Activated naive CD4-positive, alpha-beta T cell (primary cell): ENCODE measurements at places on chromosomes 2 and 18.

DNA sequence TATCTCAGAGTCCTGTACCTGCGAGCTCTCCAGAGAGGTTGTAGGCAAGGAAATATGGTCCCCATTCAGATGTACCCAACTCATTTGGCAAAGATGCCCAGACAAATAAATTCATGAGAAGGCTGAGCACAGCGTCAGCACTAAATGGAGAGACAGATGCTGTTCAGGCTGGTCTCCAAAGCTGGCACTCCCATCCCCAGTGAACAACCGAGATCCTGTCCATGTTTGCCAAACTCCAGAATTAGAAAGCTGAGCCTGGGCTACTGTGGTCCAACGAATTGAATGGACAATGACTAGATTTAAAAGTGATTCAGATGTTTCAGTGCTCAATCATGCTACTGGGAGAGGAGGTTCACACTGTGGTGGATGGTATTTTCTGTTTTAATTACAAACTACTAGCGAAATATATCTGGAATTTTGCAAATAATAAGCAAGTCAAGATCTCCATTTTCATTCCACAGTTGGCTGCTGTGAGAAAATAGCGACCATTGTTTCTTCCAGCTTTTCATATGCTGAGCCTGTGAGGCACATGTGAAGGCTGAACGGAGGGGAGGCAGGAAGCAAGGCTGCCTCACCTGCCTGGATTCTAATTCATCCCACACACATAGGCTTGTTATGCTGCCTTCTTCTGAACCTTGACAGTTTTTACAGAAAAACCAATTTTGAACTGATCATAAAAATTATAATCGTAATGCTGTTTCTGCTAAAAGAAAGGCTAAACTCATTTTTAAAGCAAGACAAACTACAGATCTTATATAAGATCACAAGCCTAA lies 22.6 kb upstream of the DAPL1 start:
- no peak for DNase-seq

DNA sequence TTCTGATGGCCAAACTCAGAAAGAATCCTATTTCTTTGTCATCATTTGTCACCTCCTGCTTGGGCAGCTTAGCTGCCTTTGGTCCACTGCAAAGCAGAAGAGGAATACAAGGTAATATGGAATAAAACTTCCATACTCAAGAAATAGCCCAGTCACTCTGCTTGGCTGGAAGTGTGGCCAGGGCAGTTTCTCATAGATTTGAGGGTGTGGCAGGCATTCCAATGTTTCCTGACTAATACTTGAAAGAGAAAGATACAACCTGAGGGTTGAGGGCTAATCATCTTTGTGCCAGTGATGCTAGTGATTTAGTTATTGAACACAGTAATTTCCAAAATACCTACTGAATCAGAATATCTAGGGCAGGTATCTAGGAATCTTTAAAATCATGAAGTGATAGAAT lies 83.1 kb downstream of the FAM161A start:
- no peak for DNase-seq

GRCh38 chr2:182132605-182133004 lies 147.0 kb downstream of the PPP1R1C start:
- no peak for DNase-seq

- no peak for DNase-seq
Observed at GRCh38 chr2:200443376-200443775, 66.5 kb downstream of the KCTD18 start.

DNA sequence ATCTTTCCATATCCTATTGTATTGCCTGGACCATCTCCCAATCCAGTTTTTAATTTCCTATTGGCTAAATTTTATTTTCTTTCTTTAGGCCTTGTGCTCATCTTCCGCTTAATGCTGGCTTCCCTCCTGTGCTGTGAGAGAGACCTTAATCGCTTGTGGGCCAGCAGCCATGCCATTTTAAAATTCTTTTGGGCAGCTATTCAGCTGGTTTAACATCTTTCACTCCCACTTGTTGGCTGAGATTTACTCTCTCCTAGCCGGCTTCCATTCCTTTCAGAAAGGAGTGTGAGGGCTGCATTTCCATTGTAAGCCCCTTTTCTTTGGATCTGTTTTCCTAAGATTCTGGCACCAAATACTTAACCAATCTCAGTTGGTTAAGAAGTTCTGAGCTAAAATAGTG lies 140.9 kb upstream of the RASGRP3 start:
- DNase-seq: no peak

DNA sequence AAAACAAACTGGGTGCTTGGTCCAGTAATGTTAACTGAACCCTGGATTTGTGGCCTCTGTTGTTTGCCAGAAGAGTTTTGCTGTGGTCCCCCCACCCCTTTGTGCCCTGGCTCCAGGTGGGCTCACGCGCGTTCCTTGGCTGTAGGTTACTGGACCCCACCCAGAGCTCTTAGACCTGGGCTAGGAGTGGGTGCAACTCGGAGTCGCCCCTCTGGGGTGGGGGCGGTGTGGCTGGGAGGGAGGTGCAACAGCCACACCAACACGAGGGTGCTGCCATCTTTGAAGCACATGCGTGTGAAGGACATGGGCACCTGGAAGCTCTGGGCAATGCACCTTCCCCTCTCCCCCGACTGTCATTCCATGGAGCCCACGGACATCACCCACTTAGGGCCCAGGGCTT lies 92.7 kb downstream of the USP40 start:
- DNase-seq: no peak

GRCh38 chr18:24400587-24400986 lies 3.0 kb upstream of the OSBPL1A start:
- DNase-seq: no peak

GRCh38 chr2:24492421-24493279 lies 1.6 kb downstream of the NCOA1 start:
- no peak for DNase-seq

DNA sequence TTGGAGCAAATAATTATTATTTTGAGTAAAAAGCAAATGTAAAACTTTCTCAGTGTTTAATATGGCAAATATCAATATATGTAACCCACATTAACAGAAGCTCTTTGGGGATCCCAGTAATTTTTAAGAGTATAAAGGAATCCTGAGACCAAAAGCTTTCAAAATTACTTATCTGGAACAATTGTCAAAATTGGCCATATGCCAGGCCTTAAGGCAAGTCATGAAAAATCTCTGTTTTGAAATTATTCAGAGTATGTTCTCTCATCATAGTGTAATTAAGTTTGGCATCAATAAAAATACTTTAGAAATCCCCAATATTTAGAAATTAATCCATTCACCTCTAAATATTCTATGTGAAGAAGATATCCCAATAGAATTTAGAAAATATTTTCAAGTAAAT lies 225.3 kb upstream of the ARL4C start:
- DNase-seq: no peak

GRCh38 chr2:157848213-157848612 lies 27.9 kb downstream of the ACVR1 start:
- no peak for DNase-seq

- no peak for DNase-seq
Observed at GRCh38 chr2:221527776-221528309, 44.3 kb downstream of the EPHA4 start.

DNA sequence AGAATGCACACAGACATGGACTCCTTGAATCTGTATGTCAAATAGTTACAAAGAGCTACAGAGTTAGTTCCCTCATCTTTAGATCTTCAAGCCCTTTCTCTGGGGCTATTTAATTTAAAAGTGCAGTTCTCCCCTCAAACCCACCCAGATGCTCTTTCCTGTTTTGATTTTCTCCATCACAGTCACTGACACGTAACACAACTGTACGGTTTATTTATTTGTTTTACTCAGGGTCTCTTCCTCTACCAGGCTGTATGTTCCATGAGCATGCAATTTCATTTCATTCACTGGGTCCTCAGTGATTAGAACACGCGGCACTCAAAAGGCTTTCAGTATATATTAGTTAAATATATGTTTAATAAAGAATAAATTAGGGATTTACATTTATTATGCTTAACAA lies 94.7 kb downstream of the DOCK10 start:
- no peak for DNase-seq

DNA sequence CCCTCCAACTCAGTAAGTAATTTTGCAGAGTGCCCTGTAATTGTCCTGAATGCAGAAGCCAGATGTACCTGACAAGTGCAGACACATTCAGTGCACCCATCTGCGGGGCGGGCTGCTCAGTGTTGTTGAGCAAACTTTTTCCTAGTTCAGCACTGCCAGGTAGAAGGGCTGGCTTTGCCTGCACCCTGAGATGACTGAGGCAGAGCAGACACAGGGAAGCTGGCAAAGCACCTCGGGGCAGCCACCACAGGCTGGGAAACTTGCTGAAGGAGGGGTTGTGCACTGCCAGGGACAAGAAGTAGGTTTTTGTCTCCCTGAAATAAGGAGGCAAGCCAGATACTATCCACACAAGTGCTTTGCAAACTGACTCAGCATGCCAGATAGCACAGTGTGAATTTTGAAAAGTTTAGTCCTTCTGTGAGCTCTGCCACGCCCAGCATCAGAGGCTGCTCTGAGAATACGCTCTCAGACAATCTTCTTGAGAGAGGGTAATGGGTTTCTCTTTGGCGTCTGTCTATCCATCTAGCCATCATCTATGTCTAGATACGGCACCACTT lies 62.3 kb downstream of the SOWAHC start:
- no peak for DNase-seq

- DNase-seq: peak; percentile 72
Observed at GRCh38 chr18:3129053-3129864, 90.5 kb downstream of the MYOM1 start.
